ENCODE measurements at places on chromosomes 1 and 21.

DNA sequence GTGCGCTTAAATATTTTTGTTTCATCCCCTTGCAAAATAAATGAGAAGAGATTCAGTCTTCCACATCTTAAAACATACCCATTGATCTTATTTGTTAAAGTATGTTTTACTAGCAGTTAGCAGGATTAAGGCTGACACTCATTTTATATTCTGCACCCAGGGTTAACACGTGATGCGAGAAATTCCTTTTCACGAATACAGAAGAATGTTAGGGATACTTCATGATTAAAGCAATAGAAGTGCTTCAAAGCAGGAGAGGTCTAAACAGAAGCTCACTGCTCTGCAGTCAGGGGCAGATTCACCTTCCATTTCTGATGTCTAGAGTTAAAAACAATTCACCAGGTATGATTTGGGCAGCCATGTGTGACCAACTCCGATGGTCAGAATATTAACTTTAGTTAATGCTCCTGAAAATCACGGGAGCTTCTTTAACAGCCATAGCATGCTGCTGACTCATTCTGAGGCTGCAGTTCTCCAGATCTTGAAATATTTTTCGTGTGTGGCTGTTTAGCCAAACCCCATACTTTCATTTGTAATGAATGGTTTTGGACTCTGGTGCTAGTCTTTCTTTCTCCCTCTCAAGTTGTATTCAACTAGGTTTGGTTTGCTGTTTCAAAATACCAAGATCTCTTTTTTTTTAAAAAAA, 19.7 kb downstream of the BCAR3 start:
- peak; percentile 54 for DNase-seq

DNA sequence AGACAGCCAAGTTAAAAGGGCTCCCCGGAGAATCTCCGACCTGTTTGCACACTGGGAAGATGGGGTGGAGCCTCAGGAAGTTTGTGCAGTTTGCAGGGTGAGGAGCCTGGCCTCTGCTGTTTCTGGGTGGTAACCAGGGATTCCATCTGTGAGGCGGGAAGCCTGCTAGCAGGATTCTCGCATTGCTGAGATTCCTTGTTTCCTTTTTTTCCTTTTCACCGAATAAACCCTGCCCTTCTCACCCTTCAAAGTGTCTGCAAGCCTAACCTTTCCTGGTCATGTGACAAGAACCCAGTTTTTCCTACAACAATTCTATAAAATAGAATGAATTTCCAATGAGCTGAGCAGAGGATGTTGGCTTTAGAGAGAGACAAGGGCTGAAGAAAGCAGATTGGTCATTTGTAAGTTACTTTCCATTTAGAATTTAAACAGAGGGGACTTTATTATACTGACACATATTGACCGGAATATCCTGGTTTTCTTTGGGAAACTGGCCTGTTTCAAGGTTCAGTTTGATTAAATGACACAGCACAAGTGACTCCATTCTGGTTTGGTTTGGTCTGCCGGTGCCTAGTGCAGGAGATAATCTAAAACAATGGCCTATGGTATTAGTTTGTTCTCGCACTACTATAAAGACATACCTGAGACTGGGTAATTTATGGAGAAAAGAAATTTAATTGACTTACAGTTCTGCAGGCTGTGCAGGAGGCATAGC, 48.7 kb upstream of the DNAH14 start:
- DNase-seq: no peak

- no peak for DNase-seq
Observed at GRCh38 chr1:225434046-225434445, 6.2 kb upstream of the LBR start.

DNA sequence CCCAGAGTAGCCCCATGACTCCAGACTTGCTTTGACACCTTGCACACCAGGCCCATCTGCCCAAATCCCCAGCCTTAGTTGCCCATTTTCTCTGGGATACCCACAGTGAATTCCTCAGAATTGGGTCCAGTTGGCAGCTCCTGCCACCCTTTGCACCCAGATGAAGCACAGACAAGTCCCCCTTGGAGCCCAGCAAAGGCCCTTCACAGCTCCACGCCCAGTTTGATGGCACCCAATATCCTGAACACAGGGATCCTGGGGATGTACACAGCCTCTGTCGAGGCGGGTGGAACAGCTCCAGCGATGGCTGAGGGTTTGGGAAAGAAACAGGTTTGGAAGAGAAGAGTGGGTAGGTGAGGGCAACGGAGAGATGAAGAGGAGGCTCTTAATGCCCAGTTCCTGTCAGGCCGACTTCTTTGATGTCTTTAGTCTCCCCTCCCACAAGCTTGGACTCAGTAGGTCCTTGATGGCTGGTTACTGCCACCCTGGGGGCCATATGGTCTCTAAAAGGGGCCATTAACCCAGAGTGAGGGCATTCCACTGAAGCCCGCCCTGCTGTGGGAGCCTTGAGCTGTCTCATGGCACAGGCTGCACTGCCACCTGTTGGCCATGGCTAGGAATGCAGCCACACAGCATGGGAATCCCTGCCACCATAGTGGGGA, 21.7 kb downstream of the TMEM53 start:
- DNase-seq: peak; percentile 85

GRCh38 chr1:49051647-49052046, 275.0 kb upstream of the BEND5 start:
- peak; percentile 0 for DNase-seq

- no peak for DNase-seq
Observed at GRCh38 chr1:93093332-93094006, 14.4 kb downstream of the MTF2 start.

- peak; percentile 23 for DNase-seq
Observed at GRCh38 chr1:167158111-167158812, 62.4 kb upstream of the POU2F1 start.

DNA sequence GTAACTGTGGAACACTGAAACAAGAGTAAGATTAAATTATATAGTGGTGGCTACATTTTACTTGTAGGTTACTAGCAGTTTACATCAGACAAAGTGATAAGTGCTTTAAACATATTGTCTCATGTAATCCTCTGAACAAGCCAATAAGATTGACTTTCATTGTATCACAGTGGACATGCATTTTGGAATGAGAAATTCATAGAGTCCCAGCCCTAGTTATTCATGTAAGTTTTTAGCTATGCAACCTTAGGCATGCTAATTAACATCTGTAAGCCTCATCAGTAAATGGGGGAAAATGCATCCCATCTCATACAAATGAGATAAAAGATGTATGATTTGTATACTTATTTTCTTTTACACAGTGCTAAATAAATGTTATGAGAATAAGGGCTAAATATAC, 1038.1 kb upstream of the ADGRL4 start:
- no peak for DNase-seq

DNA sequence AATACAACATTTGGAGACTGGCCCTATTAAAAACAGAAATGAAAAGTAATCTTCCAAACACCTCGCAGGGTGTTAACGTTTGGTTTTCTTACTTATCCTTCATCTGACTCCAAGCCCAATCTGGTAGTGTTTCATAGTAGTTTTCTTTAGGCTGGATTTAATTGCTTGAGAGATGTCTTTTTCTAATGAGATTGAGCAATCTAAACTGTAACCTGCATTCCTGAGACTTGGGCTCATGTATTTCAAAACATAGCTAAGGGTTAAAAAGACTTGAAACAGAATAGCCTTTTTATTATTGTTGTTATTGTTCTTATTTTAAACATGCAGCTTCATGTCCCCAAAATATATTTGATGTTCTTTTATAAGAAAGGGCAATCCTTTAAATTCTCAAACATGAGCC, 278.9 kb downstream of the TGFB2 start:
- no peak for DNase-seq

DNA sequence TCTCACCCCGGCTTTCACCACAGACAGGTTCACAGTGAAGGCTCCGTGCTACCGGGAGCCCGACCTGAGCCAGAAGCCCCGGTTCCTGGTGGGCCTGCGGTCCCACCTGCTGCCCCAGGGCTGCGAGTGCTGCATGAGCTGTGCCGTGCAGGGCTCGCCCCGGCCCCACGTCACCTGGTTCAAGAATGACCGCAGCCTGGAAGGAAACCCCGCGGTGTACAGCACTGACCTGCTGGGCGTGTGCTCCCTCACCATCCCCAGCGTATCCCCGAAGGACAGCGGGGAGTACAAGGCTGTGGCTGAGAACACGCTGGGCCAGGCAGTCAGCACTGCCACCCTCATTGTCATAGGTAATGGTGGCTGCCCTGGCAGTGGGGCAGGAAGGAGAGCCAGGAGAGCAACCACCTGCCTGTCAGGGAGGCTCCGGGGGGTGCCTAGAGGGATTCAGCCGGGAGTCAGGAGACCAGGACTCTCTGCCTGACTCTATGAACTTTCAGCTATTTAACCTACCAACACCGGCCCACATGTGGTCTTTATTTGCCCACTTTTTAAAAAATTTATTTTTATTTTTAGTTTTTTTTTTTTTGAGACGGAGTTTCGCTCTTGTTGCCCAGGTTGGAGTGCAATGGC, 36.4 kb downstream of the IGFN1 start:
- no peak for DNase-seq

DNA sequence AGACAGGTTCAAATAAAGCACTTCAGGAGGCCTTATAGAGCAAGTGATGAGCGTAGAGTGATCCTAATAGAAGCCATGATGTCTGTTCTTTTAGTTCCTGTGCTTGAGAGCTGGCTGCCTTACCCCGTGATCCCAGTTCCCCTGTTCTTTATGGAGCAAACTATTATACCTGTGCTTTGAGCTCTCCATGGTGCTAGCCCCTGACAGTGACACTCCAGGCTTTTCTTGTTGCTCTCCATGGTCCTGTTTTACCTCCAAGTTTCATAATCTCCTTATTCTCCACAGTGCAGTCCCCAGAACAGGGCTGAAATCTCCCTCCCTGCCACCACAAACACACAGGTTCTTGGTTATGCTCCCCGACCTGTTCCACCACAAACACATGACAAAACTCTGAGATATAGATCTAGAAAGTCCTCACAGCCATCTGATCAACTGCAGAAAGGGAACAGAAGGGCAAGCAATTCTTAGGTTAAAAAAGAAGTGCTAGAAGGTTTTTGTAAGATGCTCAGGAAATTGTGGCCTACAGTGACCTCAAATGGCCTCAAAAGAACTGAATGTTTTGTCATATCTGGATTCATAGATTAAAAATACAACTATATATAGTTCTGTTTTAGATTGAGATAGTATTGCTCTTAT, 6.0 kb downstream of the CADM3 start:
- peak; percentile 92 for DNase-seq

DNA sequence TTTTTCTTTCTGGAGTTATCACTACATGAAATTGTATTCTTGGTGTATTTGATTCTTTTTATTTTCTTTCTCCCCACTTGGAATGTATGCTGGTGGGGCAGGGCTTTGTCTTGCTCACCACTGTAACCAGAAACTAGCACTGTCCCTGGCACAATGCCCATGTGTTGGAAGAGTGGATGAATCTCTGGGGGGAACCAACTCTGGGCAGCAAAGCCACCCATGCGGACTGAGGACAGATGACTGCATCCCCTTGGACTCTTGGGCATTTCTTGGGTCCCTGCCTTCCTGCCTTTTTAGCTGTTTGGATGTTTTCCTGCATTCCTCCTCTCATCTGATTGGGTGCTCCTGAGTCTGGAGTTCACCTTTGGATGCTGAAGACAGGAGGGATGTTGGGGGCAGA, 6.1 kb downstream of the CYP4B1 start:
- no peak for DNase-seq

- no peak for DNase-seq
Observed at GRCh38 chr1:186033847-186034271, 299.7 kb downstream of the HMCN1 start.

DNA sequence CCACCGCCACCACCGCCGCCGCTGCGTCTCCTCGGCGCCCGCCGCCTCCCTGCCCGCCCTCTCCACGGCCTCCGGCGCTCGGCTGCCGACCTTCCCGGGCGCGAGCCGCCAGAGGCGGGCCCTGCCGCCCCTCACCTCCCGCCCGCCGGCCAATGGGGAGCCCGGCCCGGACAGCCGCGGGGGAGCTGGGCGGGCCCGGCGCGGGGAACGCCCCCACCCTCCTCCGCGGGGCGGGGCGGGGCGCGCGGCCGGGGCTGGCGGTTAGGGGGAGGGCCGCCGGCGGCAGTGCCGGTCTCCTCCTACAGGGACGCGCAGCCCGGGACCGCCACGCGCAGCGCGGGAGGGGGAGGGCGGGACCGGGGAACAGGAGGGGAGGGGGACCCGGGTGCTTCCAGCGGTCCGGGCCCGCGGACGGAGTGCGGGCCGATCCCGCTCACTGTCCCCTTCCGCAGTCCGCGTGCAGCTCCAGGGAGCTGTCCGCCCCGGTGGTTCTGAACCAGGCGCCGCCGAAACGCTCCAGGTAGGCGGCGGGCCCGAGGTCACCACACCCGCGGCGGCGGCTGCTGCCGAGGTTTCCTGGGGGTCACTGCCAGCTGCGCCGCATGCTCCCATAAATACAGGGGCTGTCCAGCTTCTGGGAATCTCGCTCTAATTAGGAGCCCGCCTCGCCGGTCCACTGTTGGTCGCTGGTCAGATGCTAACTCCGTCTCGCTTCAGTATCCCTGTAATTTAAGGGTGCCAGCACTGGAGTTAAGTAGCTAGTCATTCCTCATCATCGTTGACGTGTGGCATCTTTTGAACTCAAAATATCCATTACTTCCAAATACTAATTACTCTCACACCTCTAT, at the start of gene PGBD5:
PGBD5 (minus strand) TSS at position 87 of the 848 bp plus-strand sequence. CDS start 404 bp downstream, outside the sequence.
- DNase-seq: peak; percentile 82

Measured in hematopoietic multipotent progenitor cell treated with erythropoietin and hydrocortisone succinate and interleukin-3 and kit ligand, for 4 days (in vitro differentiated cells).